ENCODE measurements at places on chromosomes 6 and 20.

- no peak for DNase-seq
Measured at GRCh38 chr6:85298553-85298952, 151.3 kb upstream of the NT5E start.

DNA sequence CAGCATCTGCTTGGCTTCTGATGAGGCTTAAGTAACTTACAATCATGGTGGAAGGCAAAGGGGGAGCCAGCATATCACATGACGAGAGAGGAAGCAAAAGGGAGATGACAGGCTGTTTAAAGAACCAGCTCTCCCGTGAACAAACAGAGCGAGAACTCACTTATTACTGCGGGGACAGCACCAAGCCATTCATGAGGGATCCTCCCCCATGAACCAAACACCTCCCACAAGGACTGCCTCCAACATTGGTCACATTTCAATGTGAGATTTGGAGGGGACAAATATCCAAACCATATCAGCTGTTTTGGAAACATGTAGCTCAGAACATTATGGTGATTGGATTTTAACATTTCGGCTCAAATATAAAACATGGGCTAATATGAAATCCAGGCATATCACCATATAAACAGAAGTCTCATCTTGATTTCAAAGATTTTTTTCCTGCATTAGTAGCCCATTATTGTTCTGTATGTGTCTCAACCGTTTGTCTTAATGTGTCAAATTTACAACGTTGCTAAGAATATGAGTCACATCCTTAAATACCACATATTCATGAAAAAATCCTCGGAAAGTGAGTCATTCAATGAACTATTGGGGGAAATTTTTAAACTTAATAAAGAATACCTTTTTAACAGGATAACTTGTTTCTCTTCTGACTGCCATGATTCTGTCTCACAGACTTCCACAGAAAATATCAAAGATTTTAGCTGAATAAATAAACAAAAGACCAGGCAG lies 894.3 kb downstream of the TFAP2A start:
- no peak for DNase-seq

GRCh38 chr6:100118301-100118700 lies 124.3 kb upstream of the MCHR2 start:
- no peak for DNase-seq

DNA sequence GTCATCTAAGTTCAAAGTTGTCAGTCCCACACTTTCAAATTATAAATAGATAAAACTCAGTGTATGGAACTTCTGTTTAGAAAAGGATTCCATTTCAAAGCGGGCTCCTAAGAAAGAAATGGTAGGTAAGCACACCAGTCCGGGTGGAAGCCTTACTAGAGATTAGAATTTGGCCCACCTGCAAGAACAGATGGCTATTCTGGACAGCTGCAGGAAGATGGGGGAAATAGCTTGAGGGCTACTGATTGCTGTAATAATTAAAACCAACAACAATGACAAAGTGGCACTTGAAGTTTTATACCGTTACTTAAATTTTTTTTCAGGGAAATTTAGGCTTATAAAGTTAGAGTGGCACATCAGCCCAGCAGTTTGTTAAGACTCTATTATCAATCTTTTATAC lies 83.3 kb downstream of the HIVEP2 start:
- no peak for DNase-seq

DNA sequence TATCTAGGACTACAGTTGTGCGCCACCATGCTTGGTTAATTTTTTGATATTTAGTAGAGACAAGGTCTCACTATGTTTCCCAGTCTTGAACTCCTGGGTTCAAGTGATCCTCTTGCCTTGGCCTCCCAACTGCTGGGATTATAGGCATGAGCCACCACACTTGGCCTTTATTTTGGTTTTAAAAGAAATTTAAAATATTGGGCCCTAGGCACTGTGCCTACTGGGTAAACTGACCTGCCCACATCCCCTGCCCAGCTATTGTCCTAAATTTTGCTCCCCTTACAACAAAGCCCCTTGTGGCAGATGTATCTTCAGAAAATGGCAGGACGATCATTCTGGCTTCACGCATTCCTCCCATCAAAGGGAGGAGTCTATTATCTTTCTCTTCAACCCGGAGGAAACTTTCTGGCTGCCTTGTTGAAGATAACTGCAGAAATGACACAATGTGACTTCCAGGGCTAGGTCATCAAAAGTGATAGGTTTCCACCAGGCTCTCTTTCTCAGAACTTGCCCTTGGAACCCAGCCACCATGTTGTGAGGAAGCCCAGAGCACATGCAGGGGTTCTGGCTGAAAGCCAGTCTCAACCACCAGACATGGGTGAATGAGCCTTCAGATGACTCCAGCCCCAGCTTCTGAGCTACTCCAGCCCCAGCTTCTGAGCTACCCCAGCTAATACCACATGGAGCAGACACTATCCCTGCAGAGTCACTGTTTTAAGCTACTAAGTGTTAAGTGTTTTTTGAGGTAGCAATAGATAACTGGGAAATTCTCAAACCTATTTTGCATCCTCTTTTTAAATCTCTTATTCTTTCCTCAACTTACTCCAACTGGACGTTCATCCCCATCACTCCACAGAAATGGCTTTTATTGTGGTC lies 4.6 kb upstream of the GUCA1B start:
- no peak for DNase-seq

DNA sequence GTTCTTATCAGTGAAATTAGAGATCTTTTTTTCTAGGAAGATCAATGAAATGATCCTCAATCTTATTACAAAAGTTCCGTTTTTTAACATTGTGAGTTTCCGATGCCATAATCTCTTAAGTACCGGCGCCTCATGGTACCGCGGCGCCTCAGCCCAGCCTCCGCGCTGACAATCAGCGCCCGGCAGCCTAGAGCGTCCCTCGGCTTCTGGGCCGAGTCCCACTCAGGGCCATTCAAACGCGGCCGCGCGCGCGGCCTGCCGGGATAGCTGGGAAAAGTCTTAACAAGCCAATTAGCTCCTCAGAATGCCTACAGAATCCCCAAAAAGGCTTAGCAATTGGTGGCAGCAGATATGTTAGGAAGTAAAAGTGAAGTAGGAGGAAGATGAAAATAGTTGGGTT lies 204.8 kb downstream of the ADGB start:
- DNase-seq, result no peak

DNA sequence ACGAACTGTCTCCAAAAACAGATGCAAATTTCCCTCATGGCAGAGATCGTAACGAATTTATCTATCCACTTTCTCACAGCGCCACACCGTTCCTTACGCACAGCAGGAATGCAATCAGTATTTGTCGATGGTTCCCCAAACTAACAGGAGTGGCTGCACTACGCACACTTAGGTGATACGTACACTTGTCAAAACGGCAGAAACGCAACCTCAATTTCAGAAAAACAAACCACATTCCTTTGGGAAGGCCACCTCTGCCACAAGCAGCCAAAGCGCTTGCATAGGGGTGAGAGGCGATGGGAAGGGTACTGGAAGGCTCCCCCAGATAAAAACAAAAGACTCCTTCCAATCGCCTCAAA lies 638 bp downstream of the MDN1 start:
- DNase-seq, result no peak

DNA sequence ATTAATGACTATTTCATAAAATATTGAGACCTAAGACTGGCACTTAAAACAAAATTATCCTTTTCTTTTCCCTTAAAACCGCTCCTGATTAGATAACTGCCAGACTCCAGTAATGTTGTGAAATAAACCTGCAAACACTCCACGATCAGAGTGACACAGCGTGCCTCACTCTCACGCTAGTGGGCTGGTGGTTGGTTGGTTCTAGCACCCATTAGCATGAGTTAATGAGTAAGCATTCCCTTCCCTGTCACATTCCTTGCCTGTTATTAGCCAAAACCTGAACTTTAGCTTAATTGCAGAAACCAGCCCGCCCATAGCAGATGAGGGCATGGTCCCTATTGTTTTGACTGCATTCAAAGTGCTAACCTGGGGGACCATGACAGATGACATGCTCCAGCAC lies 193.4 kb downstream of the CD83 start:
- DNase-seq, result no peak

DNA sequence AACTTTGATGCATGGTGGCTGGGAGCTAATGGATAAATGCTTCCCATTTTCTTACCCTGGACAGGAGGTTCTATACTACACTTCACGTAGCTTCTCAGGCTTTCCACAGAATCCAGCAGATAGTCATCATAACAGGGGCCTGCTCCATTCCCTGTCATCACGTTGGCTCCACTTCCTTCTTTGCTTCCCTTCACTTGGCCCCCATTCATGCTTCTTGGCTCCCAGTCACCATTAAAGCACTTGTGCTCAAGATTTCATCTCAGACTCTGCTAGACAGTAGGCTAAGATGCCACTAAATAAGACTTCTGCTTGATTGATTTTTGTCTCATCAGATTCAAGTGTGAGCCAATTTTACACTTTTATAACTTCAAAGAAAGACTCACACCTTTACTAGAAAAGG lies 134.5 kb upstream of the ENPP5 start:
- no peak for DNase-seq

GRCh38 chr6:157773248-157773773 lies 49.7 kb upstream of the SNX9 start:
- no peak for DNase-seq

- no peak for DNase-seq
Measured at GRCh38 chr20:1302685-1303541, 26.0 kb downstream of the SDCBP2 start.

DNA sequence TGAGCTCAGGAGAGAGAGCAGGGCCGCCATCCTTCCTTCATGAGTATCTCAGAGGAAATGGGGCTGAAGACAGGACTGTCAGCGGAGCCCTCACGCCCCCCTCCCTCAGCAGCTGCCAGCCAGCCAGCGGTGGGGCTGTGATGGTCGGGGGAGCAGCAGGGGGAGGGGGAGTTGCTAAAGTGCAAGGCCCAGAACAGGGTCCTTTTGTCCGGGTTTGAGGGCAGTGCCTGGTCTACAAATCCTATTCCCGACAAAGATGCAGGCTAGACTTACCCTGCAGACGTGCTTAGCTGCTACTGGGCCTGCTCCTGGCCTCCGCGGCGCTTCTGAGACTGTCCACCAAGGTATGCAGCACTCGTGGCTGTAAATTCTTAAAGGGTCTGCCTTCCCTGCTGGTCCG lies 593.4 kb upstream of the CDH4 start:
- DNase-seq, result no peak

DNA sequence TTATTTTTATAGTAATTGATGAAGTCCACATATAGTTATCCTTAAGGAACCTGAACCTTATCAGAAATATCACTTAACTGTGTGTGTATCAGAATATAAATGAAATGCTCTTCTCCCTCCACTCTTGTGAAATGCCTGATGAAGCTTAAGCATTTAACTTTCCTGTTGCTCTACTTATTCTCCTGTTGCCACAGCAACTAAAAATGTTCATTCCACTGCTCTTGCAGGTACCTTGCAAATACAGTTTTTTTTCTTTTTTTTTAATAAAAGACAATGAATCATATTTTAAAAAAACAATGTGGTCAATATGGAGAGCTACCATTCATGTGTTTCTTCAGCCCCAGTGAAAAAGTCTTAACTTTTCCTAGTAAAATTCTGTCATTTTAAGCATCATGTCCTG lies 210.3 kb downstream of the RFPL4B start:
- DNase-seq, result no peak
